ENCODE measurements at places on chromosomes 13 and 19. TPM values are rescaled to one million over a fixed set of nuclear protein-coding genes. Genes with fewer than 3 reads are reported as not detected.

Gene PALM
- total RNA-seq = 6.3 TPM

Gene CYP2S1
- total RNA-seq = under 0.01 TPM

Gene PSG11
- total RNA-seq = 0.71 TPM

Gene ATP12A
- not detected for total RNA-seq

Gene MAMSTR
- total RNA-seq = 2.7 TPM

Gene KRTDAP
- not detected for total RNA-seq

Gene HCN2
- 1.2 TPM for total RNA-seq

Gene TUBA3C
- not detected for total RNA-seq

Gene PEG3
- 0.29 TPM for total RNA-seq

Gene CBARP
- 7.2 TPM for total RNA-seq

Gene TNNT1
- 6.3 TPM for total RNA-seq

Gene ZNF787
- total RNA-seq = 18.7 TPM

Gene CIRBP
- 242 TPM for total RNA-seq

Gene MTMR6
- total RNA-seq = 22.5 TPM

Gene CYP2A7
- not detected for total RNA-seq

Gene ERICH6B
- not detected for total RNA-seq

Gene VSTM2B
- not detected for total RNA-seq

Gene AP1M2
- 14.4 TPM for total RNA-seq

Gene LYPD3
- total RNA-seq = not detected

Gene SHANK1
- total RNA-seq = 10.6 TPM

Gene GRK1
- not detected for total RNA-seq

Data from myometrial cell (primary cell).